Omental fat pad (tissue), 4 donors: ENCODE measurements at places on chromosomes 7 and 10.

DNA sequence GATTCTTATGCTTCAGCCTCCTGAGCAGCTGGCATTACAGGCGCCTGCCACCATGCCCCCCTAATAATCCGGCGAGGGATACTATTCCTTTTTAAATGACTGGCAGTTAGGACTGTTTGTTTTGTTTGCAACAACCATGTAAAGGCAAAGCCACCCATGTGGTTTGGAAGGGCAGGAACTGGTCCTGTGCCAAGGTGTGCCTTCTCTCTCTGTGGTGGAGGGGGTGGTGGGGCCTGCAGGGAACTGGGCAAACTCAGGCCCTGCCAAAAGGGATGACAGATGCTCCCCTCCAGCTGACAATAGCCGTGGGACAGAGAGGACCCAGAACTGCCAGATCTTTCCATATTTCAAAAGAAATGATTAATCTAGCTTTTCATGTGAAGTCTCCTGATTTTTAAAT, 23.5 kb upstream of the WAPL start:
- no peak for DNase-seq

DNA sequence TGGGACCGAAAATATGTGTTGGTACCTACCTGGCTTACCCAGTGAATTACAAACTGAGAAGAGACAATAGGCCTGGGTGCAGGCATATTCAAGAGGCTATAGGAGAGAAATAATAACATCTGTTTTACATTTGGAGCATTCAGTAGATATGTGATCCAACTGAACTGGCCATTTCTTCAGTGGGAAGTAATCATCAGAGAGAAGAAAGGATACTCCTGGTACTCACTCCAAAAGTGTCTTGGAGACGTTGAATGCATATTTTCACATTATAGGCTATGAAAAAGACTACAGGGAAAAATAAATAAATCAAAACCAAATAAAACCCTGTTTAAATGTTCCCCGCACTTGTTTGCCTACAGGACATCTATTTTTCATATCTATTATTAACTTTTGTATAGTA, 1680.3 kb downstream of the REEP3 start:
- DNase-seq, result no peak

DNA sequence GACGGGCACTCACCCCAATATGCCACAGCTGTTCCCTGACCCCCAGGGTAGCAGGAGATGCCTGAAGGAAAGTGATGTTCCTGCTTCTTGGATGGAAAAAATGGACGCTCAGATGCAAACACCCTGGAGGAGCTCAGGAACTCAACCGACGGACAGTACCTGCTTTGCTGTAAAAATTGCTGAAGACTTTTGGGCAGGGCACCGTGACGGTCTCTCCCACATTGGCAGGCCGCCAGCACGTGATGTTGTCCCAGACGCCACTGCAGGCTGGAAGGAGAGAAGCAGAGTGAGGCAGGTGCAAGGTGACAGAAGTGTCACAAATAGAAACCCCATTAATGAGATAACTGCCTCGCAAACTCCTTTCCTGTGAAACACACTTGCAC, 35.0 kb downstream of the VIPR2 start:
- no peak for DNase-seq

- DNase-seq, result no peak
Observed at GRCh38 chr7:98670186-98670585, 53.1 kb downstream of the NPTX2 start.

GRCh38 chr7:69012149-69012548, 586.1 kb upstream of the AUTS2 start:
- no peak for DNase-seq

DNA sequence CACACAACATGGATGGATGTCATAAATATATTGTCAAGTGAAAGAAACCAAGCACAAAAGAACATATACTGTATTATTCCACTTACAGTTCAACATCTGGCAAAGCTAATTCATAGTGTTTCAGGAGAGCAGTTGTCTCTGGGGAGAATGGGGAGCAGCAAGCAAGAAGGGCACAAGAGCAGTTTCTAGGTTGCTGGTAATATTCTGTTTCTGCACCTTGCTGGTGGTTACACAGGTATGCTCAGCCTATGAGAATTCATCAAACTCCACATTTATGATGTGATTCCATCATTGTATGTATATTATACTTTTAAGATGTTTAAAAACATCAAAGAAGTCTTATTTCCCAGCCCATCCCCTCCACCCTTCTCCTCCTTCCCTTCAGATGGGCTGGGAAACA, 18.1 kb upstream of the PALS2 start:
- DNase-seq, result no peak

DNA sequence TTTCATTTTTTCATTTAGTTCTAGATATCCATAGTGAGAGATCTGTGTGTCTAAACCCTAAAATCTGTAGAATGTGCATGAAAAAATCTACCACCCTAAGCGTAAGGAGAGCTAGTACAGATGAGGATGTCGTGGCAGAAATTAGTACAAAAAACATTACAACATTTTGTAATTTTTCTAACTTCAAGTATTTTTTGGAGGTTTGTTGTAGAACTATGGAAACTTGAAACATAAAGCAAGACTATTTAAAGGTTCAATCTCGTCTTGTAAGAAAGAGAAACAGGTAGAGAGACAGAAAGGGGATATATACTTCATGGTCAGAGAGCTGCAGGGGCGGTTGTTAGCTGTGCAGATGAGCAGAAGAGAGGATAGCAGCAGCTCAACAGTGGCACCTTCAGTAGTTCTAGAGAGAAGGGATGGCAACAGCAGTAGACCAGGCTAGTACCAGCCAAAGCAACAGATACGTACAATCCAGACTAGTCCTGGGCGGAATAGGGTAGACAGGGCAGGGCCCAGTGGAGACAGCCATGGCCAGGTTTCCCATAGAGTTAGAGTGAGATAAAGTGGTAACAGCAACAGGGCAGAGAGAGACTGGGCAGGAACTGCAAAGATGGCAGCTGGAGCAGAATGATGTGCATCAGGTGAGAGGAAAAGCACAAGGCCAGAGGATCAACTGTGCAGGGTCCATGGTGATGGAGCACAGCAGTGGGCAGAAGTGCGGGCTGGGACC, 145.2 kb downstream of the FRMD4A start:
- DNase-seq, result no peak

GRCh38 chr10:94150541-94151184, 156.9 kb downstream of the PLCE1 start:
- no peak for DNase-seq

DNA sequence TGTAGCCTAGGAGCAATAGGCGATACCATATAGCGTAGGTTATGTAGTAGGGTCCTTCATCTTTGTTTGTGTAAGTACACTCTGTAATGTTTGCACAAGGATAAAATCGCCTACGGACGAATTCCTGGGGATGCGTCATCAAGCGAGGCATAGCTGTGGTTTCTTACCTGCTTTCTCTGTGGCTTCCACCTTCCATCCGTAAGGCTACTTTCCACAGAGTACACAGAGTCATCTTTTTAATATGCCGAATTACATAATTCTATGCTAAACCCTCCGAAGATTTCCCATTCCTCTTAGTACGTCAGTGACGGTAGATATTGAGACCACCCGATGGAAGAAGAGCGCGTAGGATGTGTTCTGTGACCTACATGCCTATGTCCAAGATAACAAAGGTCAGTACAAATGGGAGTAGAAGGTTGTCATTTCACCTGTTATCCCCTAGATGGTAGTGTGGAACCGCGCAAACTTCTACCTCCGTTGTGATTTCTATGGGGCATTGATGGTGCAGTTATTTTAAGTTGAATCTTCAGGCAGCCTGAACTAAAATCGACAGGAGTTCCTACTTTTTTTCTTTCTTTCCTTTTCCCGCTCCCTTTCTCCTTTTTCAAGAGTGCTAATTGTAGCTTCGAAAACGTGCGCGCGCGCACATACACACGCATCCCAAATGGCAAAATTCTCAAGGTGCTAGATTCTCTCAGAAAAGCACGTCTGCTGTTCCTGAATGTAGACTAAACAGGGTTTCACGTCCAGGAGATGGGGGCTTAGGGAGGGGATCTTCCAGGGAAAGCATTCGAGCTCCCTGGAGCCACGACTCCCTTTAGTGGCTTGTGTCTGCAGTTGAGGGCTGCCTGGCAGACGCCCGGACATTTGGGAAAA, 111.7 kb upstream of the MBL2 start:
- no peak for DNase-seq

- no peak for DNase-seq
Observed at GRCh38 chr7:97009753-97010732, 4.7 kb downstream of the DLX6 start.

- no peak for DNase-seq
Observed at GRCh38 chr7:608954-609353, 89.3 kb upstream of the PDGFA start.

DNA sequence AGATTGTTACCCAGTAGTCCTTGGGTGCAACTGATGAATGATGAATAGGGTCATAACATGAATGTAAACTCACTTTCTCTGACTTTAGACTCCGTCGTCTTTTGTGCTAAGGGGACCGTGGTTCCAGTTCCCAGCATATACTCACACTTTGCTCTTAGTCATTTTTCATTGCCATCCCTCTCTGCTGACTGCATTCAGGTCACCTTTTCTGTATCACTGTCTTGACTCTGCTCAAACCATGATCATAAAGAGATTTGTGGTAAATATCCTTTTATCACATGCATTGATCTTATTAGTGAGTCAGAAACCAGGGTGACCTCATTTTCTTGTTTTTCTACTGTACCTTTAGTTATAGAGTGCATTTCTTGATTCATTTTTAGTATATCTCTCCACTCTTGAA, 141.1 kb upstream of the AGR3 start:
- DNase-seq, result no peak

- DNase-seq, result no peak
Observed at GRCh38 chr7:50667338-50667737, 102.1 kb upstream of the DDC start.

DNA sequence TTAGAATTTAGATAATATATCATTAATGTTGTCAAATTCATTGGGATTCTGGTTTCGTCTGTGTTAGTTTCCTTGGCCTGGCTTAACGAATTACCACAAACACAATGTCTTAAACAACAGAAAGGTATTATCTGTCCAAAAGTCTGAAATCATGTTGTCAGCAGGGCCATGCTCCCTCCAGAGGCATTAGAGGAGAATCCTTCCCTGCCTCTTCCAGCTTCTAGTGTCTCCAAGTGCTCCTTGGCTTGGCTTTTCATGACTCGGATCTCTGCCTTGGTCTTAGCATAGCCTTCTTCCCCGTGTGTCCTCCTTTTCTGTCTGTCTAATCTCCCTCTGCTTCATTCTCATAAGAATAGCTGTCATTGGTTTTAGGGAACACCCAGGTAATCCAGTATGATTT, 482.5 kb downstream of the SEMA3D start:
- DNase-seq, result no peak

DNA sequence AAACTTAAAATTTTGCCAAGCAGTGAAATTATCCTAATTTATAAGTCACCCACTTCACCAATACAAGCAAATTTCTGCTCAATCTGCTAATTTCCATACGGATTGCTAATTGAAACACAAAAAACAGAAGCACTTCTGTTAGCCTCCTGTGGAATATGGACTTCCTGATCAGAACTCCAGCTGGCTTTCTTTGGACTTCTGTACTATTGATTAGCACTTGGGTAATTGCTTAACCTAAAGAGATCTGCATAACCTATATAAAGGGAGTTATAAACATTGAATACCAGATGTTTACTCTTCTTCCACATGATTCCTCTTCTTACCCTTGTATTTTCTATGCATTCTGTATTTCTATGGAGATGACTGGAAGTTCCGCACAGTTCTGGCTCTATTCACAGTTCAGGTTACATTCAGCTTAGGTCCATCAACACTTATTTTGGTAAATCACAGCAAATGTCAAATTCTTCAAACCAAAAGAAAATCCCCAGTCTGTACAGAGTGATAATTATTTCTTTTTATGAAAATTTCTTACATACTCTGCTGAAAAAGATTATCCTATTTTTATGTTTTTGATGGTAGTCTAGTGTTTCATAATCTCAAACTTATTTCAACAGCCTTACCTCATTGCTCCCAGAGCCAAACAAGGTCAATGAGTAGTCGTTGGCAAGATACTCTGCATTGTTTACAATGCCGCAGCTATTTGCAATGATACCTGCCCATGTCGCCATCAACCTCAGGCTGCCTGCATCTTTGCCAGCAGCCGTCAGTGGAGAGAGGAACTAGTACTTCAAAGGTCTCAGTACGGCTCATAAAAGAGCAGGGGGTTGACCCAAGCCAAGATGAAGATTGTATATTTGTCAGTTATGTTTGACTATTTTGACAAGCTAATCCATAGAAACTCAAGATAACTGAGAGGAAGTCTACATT, 225.6 kb downstream of the AHR start:
- DNase-seq, result no peak

GRCh38 chr7:22292531-22292930, 64.4 kb downstream of the RAPGEF5 start:
- no peak for DNase-seq

- no peak for DNase-seq
Observed at GRCh38 chr7:11181590-11181989, 207.9 kb downstream of the PHF14 start.

DNA sequence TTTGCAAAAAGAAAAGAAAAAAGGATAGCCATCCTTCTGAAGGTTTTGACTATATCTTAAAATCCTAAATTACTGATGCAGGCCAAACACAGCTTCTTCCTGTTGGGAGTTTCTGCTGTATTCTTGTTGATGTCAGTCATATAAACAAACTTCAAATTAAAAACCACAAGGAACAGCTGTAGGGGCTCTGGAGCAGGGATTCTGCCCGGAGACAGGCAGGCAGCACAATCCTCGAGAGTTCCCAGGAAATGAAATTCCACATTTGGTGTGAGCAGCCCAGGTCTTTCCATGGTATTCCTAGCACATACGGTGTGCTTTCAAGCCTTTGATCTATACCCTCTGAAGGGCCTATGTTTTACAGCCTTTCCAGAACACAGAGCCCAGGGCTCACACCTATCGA, 43.2 kb downstream of the INSYN2A start:
- DNase-seq, result no peak

- DNase-seq, result no peak
Observed at GRCh38 chr7:135802697-135803096, 54.1 kb upstream of the FAM180A start.

DNA sequence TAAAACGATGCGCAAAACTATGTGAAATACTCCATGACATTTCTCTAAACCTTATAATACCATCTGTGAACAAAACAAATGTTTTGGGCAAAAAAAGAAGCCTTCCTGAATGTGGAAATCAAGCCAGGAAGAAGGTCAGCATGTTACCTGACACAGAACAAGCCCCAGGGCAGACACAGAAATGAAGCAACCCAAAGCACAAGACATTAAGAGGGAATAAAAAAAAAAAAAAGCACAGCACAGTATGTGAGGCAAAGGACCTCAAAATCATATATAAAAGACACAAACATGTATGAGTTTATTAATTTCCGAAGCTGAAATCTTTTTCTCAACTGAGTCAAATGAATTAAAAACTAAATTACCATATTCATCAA, 161.8 kb downstream of the SKIDA1 start:
- DNase-seq, result no peak

DNA sequence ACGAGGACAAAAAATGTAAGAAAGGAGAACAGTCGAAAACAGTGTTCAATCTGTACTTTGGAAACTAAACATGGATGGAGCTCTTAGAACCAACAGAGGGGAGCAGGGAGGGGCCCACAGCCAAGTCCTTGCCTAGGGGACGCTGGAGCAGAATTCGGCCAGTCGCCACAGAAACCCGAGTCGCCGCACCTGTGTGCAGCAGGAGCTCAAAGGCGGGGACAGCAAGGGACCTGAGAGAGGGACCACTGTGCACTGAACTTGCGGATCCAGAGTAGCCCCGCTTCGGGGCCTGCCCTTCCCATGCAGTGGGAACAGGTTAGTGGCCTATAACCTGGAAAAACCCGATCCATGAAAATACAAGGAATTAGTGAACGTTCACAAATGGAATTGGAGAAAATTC, 68.1 kb downstream of the SEC61G start:
- no peak for DNase-seq

GRCh38 chr7:142263598-142264380, 5.9 kb upstream of the PRSS58 start:
- no peak for DNase-seq
